EL (cell line): ENCODE measurements at places on chromosomes 5 and 9.

- no peak for DNase-seq
Measured at GRCh38 chr9:89623925-89624420, 19.2 kb downstream of the GADD45G start.

DNA sequence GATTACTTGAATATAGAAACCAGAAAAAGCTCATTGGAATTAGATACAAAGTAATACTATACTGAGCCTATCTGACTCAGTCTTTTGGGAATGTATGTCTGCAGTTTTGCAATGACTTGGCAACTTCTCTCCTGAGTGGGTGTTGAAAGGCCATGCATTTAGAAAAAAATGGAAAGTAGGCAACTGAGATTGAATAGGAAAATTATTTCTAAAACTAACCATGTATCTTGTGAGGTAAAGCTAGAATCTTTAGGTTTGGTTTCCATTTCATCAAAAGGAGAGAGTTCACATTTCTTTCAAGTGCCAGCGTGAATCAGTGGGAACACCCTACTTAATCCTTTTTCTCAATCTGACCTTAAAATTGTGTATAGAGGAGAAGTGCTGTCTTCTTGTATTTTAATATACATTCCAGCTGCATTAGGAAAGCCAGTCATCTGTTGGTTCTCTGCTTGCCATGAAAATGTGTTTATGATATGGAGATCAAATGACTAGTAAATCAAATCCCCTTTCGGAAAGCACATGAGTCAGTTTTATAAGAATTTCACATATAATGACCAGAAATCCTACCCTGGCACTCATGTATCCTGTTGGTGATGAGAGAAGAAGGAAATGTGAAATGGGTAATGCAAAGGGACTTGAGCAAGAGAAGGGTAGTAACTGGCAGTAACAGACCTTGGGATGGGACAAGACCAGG is 30.4 kb downstream of the NFX1 start:
- peak; percentile 94 for DNase-seq

DNA sequence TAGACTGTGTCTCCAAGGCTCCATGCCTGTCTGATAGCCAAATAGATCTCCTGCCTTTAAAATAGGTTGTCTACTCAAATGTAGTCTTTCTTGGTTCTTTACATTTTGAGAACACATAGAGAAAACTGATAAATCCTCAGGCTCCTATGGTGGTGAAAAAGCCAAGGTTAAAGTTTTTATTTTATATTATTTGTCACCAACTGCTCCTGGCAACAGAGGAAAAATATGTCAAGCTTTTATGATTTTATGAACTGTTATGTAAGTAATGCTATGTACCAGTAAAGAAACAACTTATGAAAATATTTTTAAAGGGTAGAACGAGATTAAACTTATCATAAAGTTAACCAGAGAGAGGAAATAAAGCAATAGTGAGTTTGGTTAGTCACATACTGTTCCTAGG is 222.8 kb downstream of the NR2F1-AS1 start:
- DNase-seq: no peak

DNA sequence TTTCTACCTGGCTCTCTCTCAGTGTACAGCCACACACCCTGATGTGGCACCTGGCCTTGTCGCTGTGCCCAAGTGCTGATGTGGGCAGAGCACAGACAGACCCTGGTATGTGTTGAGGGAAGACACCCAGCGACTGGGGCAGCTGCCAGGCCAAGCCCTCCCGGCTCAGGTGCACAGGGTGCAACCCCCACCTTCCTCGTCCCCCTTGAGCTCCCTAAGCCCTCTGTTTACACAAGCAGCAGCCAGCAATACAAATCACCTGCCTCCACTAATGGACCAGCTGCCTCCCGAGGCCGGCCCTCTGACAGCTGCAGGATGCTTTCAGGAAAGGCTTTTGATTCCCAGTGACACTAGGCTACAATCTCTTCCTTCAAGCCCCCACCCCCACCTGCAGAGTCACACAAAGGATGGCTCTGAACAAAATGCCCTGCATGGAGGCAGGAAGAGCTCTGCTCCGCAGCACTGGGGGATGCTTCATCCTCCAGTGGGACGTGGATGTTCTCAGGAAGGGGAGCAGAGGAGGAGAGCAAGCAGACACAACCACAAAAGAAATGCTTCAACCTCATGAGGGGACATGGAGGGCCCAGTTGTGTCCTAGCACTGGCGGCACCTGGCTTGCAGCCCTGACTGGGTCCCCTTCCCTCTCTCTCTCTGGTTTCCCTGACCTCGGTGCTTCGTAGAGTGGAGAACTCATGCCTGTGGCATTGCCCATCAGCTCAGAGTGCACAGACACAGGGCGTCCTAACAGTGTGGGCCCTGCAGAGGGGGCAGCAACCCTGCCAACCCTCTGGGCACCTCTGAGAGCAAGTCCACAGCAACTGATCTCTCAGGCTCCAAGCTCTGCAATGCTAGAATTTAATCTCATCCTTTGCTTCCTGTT is 140.8 kb downstream of the BARX1 start:
- DNase-seq: no peak

- DNase-seq: no peak
Measured at GRCh38 chr5:143021595-143021994, 251.4 kb downstream of the ARHGAP26 start.
